Stimulated activated CD4-positive, alpha-beta T cell treated with anti-CD3 and anti-CD28 coated beads, Interleukin-1b, Interleukin-23, amount 100 ng/mL, for 1 hour (primary cell): ENCODE measurements at places on chromosomes 1 and 21.

DNA sequence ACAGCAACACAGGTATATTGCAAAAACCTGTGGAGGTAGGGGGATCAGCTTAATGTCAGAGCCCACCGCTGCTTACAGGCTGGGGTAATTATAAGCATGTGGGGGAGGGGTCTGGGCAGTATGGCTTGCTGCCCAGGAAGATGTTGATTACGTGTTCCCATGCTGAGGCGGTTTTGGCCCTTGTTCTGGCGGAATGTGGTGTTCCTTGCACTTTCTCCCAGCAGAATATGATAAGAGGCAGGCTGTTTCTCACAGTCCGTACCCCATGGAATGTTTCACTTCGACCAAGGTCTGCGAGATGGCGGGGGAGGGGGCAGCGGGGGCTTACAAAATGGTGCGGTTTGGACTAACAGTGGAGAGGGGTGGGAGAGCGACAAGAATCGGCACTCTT is 9.8 kb upstream of the HPCAL4 start:
- no peak for DNase-seq

- DNase-seq, result no peak
Observed at GRCh38 chr1:11283151-11283550, 10.2 kb downstream of the UBIAD1 start.

GRCh38 chr1:12038356-12039163 is 19.3 kb downstream of the MIIP start:
- DNase-seq, result no peak

DNA sequence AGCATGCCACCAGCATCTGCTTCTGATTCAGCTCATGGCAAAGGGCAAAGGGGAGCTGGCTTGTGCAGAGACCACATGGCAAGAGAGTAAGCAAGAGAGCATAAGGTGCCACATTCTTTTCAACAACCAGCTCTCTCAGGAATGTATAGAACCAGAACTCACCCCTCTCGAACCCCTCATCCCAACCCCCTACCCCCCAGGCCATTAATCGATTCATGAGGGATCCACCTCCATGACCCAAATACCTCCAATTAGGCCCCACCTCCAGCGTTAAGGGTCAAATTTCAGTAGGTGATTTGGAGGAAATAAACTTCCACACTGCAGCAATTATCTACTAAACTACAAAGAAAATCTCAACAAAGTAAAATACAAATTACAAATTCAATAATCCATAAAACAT is 32.2 kb upstream of the LRRC7 start:
- no peak for DNase-seq

GRCh38 chr1:64539781-64540218 is 69.9 kb downstream of the CACHD1 start:
- DNase-seq, result no peak

- DNase-seq, result peak; percentile 28
Observed at GRCh38 chr1:25675729-25676476, 59.3 kb downstream of the MAN1C1 start.

DNA sequence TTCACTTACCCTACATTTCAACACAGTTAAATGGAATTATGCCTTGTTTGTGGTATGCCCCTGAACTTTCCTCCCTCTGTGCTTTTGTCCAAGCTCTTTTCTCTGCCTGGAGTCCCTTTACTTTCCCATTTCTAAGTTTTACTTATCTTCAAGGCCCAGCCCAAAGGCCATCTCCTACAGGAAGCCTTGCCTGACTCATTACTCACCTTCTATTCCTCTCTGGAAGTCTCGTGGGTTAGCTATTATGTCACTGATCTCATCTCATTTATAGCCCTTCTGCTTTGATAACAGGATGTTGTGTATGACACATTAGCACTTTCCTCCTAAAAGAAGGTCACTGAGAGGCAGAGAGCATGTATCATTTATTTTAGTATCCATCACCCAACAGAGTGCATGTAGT is 78.8 kb upstream of the CD1D start:
- no peak for DNase-seq

- no peak for DNase-seq
Observed at GRCh38 chr1:172211221-172211620, 209.3 kb upstream of the C1orf105 start.

GRCh38 chr1:186749820-186750219 is 69.6 kb upstream of the PTGS2 start:
- DNase-seq, result no peak

DNA sequence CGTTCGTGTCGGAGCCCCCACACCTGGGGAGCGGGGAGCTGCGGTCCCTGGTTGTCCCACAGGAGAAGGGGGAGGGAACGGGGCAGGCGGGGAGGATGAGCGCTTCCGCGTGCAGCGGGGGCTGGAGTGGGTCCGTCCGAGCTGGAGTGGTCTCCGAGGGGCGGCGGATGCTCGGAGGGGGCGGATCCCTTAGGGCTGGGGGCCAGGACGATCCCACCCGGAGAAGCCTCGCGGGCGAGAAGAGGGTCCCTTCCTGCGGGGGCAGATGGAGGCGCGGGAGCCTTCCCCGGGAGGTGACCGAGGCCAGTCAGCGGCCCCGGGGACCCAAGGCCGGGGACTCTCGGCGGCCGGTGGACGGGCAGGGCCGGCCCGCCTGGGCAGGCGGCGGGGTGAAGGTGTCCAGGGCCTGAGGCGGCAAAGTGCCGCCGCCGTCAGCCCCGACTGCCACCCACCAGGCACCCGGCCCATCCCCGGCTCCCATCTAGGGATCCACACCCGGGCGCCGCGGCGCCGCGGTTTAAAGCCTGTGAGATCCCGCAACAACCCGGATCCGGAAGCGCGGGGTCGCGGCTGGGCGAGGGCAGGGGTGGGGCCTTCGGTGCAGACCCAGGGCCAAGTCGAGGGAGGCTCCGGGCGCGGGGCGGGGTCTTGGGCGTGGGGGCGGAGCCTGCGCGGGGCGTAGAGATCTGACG is 5.3 kb upstream of the CCDC27 start:
- DNase-seq, result peak; percentile 69

DNA sequence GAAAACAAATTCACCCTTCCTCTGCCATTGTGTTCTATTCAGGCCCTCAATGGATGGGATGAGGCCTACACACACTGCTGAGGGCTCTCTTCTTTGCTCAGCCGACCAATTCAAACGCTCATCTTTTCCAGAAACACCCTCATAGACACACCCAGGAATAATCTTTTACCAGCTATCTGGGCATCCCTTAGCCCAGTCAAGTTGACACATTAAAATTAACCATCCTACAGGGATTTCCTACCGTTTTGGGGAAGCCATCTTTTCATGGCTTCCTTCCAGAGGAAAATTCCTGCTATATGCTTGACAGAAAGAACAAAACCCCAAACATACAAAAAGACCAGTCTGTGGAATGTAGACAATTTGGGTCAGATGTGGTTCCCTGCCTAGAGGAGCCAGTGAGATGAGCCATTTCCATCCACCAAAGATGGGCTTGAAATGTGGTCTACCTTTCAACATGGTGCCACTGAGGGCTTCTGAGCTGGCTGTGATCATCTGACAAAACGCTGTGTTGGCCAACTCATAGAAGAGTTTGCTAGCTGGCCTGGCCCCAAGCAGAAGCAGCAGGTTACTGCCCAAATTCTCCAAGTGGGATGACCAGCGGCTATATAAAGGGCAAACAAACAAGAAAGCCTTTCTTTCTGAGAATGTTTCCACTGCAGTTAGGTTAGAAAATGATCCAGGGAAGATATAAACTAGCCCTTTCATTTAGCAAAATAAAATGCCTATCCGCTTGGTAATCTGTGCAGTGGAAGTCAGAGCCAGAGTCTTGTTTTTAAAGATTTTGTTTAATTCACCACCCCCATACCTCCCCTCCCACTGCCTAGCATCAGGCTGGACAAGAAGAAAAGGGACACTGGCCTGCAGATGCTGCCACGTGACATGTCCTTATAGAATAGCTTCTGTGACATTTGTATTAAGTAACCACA is 69.1 kb upstream of the MRPS6 start:
- no peak for DNase-seq

DNA sequence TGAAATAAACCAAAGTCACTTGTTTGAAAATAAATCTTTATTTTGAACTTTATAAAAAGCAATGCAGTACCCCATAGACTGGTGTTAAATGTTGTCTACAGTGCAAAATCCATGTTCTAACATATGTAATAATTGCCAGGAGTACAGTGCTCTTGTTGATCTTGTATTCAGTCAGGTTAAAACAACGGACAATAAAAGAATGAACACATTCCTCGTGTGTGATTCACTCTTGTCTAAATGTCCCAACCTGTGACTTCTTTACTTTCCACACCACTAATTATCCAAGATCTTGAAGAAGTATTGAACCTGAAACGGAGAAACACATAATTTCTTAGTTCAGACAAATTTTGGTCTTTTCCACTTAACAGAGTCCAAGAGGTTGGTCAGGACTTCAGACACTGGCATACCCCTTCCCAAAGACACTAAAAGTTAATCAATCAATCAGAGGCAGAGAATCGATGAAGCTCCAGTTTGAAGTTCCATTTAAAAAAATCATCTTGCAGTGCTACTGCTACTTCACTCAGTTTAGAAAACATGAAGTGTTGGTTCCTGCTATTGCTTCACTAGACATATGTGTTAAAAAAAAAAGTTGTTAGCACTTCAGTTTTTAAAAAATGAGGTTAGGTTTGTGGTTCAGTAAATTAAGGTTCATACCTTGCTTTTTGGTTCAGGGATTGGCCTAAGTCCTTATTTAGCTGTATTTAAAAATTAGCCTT is 26.2 kb downstream of the ATP1B1 start:
- DNase-seq, result no peak

DNA sequence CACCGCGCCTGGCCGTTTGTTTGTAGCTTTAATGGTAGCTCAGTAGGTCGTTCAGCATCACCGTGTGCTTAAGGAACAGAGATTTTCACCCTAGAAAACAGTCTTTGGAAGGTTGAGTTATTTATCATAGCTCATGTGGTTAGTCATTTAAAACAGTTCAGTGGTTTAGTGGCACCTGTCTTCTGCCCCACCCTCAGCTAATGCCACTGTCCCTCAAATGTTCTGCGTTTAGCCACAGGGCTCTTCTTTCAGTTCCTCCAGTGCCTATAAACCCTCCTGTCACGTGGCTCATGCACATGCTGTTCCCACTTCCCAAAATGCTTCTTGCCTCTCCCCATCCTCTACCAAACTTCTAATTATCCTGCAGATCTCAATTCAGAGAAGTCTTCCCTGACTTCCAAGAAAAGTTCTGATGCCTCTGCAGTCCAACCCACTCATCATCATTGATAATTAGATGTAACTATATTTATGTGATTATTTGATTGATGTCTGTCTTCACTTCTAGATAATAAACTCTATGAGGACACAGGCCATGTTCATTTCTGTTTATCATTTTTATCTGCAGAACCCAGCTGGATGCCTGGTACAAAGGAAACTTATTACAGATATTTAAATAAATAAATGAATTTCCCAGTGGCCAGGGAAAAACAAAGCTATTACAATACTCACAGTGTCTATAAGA is 14.4 kb upstream of the DIPK1A start:
- no peak for DNase-seq

GRCh38 chr21:16196001-16196400 is 466.2 kb downstream of the USP25 start:
- no peak for DNase-seq

- no peak for DNase-seq
Observed at GRCh38 chr1:157145076-157145475, 6.9 kb upstream of the ETV3 start.

- no peak for DNase-seq
Observed at GRCh38 chr1:53470155-53470554, 11.0 kb downstream of the DMRTB1 start.

DNA sequence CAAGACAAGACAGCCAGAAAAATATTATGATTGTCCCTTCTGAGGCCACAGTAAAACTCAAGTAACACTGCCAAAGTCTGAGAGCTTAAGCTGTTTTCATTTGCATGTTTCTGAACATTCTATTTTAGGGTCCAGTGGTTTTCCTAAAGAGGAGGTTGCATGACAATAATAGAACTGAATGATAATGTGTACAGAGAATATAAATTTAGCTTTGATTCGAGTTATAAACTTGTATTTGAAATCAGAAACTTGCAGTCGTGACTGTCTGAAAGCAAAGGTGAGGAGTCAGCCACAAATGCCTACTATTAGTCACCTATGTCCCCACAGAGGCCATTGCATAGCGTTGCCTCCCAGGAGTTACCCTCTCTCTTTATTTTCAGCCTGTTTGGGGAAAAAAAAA is 363.1 kb upstream of the ADGRL2 start:
- DNase-seq, result no peak

DNA sequence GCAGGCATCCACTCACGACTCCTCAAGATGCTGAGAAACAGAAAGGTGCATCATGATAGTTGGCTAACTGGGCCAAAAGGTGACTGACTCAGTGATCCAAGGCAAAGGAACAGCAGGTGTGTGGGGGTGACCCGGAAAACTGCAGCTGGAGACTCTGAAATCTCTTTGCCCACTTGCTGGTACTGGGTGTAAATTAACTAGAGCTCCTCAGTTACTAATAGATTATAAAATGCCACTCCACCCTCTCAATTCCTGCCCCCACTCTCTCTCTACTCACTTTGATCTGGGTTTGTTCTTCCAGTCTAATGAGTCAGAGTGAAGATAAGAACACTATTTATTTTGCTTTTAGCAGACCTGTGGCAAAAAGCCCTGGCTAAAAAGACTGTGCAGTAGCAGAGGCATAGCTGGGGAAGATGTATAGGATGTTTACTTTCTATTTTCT is 7.2 kb upstream of the PIGC start:
- no peak for DNase-seq

- DNase-seq, result no peak
Observed at GRCh38 chr1:199273837-199274379, 635.1 kb downstream of the PTPRC start.

- DNase-seq, result no peak
Observed at GRCh38 chr1:98331718-98332311, 329.7 kb upstream of the SNX7 start.

GRCh38 chr1:8116894-8117264 is 90.8 kb upstream of the ERRFI1 start:
- no peak for DNase-seq

DNA sequence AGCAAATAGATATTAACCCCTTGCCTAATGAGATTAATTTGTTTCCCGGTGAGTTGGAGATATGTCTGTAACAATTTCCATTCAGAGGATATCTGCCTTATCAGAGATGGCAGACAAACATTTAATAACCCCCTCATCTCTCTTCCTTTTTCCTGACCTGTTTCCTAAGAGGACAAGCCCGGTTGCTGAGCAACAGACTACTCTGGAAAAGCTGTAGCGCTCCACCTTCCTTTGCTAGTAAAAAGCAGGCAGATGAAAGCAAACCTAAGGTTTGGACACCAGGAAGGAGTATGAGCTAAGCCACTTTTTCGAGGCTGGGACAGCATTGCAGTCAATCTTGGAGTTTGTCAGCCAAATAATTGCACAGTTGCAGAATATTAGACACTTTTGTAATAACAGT is 82.4 kb downstream of the RGS21 start:
- DNase-seq, result no peak
